Stimulated activated CD8-positive, alpha-beta memory T cell treated with anti-CD3 and anti-CD28 coated beads, Interleukin-4, amount 100 ng/mL, for 1 hour (primary cell): ENCODE measurements at places on chromosomes 12 and 14.

GRCh38 chr12:94100211-94100627 is 48.2 kb upstream of the PLXNC1 start:
- no peak for DNase-seq

GRCh38 chr12:68665016-68665569 is 21.7 kb upstream of the NUP107 start:
- DNase-seq, result no peak

GRCh38 chr14:100299238-100299560 is 7.0 kb downstream of the SLC25A29 start:
- DNase-seq, result no peak

- no peak for DNase-seq
Measured at GRCh38 chr12:106066051-106066705, 72.6 kb downstream of the NUAK1 start.

- DNase-seq, result no peak
Measured at GRCh38 chr12:105476616-105477015, 146.1 kb downstream of the C12orf75 start.

DNA sequence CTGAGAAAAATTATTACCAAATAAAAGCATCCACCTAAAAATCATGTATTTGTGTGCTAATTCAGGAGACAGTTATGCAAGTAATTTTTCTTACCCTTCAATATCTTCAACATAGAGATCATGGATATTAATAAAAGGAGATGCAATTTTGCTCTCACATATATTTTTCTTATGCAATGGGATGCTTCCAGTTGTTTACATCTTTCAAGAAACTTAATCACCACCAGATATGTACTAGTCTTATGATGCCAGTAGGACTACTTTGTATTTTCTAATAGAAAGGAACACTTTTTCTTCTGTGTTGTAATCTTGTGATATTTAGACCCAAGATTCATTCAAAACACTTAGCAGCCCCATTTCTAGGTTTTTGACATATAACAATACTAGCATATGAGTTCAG is 107.6 kb downstream of the NAV3 start:
- DNase-seq, result no peak

GRCh38 chr14:94542811-94543440 is 18.3 kb upstream of the SERPINA4 start:
- no peak for DNase-seq

DNA sequence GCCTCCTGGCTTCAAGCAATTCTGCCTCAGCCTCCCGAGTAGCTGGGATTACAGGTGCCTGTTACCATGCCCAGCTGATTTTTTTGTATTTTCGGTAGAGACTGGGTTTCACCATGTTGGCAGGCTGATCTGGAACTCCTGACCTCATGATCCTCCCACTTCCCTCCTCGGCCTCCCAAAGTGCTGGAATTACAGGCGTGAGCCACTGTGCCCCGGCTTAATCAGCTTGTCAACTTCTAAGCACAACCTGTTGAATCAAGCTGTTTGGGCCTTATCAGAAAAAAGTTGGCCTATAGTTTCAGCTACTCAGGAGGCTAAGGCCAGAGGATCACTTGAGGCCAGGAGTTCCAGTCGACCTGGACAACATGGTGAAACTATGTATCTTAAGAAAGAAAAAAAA is 7.9 kb downstream of the MARK3 start:
- no peak for DNase-seq

- DNase-seq, result no peak
Measured at GRCh38 chr14:93430315-93431035, at the start of gene UNC79. Gene UNC79 (plus strand): TSS chr14:93430939. CDS start chr14:93431030, 91 bp downstream.

GRCh38 chr14:33432407-33433023 is 493.8 kb downstream of the NPAS3 start:
- no peak for DNase-seq

DNA sequence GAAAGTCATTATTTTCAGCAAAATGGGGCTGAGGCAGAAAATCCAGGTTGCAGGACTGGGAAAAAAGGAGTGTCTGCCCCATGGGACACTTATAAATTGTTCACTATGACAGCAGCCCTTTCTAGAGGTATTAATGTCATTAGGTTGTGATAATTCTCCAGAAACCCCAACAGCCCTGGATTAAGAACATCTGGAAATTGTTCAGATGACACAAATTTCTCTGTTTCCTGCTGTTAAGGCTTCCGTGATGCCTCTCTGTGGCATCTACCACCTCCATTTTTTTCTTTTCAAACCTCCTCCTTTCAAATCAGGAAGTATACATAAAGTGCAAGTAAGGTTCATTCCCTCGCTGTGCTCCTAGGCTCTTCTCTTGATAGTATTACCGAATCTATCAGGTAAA is 25.6 kb downstream of the EGLN3 start:
- no peak for DNase-seq

DNA sequence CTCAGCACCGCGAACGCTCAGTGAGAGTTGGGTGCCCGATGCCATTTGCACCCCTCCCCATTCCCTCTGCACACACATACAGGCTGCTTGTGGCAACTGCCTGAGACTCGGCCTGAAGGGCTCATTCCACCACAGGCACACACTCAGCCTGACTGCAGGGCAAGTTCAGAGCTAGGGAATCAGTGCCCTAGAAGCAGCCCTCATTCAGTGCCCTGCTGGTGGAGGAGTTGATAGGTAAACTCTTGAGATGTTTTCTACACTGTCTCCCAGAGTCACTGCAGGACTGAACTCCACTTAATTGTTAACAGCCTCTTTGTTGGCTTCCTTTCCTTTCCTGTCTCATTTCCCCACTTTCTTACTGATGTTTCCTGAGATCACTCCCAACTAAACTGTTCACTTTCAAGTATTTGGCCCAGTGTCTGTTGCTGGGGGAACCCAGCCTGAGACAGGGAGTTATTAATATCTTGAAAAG is 16.9 kb downstream of the PPP1R36 start:
- no peak for DNase-seq

- no peak for DNase-seq
Measured at GRCh38 chr14:22532345-22533056, 56.5 kb downstream of the DAD1 start.

DNA sequence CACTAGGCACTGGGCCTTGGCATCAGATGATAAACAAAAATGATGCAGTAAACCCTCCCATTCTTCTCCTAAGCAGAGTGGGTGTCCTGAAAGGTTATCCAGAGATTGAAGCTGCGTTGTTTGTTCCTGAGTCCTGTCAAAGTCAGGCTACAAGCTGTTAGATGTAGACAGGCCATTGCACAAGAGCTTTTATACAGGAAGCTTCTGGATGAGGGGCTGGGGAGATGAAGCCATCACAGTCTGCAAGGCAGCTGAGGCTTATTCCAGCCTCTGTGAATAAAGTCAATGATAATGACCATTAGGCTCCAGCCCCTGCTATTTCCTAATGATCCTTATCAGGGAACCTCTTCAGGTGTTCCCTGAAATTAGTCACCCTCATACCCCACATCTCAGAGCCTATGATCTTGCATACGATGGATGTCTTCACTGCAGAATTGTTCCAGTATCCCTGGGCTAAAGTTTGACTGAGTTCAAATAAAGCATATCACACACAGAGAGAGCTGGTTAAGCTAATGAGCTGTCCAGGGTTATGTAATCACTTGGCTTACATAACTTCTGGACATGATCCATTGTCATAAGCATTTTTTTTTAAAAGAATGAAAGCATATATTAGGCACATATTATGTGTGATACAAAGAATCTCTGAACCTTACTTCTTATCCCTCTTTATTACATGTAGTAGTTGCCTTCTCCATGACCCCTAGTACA is 337.1 kb upstream of the OR4E1 start:
- no peak for DNase-seq

DNA sequence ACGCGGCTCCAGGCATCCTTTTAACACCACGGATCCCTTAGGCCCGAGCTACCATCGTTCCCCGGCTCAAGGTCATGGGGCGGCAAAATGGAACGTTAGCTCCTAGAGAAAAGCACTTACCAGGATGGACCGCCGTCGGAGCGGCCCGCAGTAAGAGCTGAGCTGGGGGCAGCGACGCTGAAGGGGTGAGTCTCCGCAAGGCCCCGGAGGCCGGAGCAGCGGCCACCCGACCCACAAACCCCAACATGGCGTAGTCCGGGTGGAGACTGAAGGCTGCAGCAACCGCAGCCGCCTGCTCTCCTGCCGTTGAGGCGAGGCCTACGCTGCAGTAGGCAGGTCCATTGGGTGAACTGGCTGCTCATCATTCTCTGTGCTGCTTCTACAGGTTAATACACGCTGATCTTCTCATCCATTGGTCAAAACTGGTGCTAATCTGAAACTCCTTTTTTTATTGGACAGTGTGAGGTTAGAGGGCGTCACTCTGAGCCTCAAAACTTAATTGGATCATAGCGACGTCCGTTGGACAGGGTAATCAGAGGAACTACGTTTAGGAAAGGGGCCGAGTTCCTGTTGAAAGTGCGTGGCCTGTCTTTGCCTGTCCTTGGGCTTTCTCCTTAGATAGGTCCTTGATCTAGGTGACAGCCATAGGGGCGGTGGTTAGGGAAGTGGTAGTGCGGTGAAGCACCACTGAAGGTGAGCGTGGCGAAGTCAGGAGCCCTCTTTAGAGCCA is at the start of gene ATP5F1B:
Gene ATP5F1B (minus strand): TSS at position 268 of the 730 bp plus-strand sequence. CDS start 21 bp downstream, at position 247.
- DNase-seq, result peak; percentile 62

DNA sequence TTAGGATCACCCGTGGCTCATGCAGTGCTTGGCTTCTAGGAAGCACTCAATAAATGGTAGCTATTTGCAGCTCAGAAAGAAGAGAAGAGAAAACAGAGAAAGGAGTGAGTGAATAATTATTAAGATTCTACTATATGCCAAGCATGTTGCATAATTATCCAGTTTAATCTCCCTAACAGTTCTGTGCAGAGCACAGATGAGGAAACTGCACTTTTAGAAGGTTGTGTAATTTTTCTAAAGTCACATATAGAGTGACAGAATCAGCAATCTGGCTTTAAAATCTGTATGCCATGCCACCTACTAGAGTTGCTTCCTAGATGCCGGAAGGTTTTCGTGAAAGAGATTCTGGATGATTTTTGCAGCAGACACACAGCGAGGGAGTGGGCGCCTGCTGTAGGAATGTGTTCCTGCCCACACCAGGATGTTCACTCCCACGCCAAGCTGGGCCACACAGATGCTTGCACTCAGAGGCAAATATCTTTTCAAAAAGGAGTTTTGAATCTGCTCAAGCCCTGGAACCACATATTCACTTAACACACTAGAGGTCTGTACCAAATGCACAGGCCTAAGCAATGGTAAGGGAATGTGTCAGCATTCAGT is 50.2 kb upstream of the SMCO2 start:
- no peak for DNase-seq

DNA sequence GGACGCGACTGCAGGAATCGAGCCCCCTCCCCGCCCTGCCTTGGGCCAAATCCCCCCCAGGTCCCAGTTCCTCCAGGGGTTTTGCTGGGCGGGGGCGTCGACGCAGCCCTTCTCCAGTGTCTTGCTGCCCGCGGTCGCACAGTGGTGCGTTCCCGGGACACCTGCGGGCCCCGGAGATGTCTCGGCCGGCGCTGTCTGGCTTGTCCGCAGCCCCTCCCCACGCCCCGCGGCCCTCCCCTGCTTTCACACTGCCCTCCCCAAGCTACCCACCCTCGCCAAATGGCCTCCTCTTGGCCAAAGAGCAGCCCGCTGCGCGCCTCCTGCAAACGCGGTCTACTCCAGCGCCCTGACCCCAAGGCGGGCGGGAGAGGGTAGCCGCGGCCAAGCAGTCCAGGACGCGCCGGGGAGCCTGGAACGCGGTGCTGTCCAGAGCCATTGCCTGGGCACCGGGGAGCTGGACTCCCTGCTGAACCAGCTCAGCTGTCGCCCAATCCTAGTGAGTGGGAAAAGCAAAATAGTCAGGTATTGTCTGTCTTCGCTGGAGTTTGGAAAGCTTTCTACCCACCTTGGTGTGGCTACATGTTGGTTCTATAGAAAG is 122.0 kb downstream of the AACS start:
- DNase-seq, result no peak

GRCh38 chr12:44847403-44847802 is 28.7 kb downstream of the NELL2 start:
- no peak for DNase-seq

GRCh38 chr12:26809611-26810285 is 23.2 kb downstream of the ITPR2 start:
- DNase-seq, result no peak

GRCh38 chr14:84323978-84324377 is 1206.0 kb upstream of the FLRT2 start:
- DNase-seq, result no peak

DNA sequence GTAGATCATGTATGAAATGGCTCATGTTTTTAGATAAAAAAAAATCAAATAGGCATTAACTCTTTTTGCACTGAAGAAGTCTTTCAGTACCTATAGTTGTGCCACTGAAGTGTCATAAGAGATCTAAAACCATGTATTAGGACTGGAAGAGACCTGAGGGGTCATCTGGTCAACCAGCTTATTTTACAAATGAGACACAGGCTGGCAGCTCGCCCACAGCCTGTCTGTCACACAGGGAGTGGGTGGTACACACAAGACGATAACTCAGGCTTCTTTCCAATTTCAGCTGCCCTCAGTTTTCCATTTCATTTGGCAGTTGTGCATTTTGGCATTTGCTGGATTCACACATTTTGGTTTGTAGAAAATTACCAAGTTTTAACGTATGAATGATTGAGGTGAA is 34.7 kb downstream of the C12orf75 start:
- DNase-seq, result no peak

GRCh38 chr12:102876883-102877282 is 40.2 kb downstream of the PAH start:
- DNase-seq, result no peak

GRCh38 chr12:107547389-107547788 is 138.2 kb upstream of the PWP1 start:
- no peak for DNase-seq

- DNase-seq, result no peak
Measured at GRCh38 chr12:114649585-114649984, 34.4 kb downstream of the TBX3 start.

DNA sequence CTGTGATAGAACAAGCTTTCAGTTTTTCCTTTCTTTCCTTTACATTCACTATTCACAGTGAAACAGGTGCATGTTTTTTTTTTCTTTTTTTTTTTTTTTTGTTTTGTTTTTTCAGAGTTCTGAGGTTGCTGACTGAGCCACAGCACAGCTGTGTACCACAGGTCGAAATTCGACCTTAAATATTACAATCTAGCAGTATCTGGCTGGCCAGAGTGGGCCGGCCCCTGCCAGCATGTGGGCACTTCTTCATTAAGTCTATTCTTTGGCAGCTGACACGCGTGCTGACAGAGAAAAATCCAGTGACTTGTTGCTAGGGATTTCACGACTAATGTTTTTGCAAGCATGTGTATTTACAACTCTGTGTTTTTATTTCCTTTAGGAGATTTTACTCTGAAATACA is 33.9 kb downstream of the FBXO33 start:
- no peak for DNase-seq

GRCh38 chr12:6091786-6092566 is 32.5 kb downstream of the VWF start:
- no peak for DNase-seq

GRCh38 chr14:61385002-61385685 is 63.8 kb downstream of the PRKCH start:
- no peak for DNase-seq
